ENCODE measurements at places on chromosomes 2 and 18.

GRCh38 chr2:128409326-128410034 is 90.8 kb upstream of the HS6ST1 start:
- peak; percentile 1 for DNase-seq

GRCh38 chr2:133720429-133720828 is 152.2 kb upstream of the NCKAP5 start:
- no peak for DNase-seq

GRCh38 chr2:179965291-179966258 is 41.5 kb downstream of the CWC22 start:
- DNase-seq: no peak

GRCh38 chr2:70403267-70404053 is 101.6 kb upstream of the FAM136A start:
- no peak for DNase-seq

DNA sequence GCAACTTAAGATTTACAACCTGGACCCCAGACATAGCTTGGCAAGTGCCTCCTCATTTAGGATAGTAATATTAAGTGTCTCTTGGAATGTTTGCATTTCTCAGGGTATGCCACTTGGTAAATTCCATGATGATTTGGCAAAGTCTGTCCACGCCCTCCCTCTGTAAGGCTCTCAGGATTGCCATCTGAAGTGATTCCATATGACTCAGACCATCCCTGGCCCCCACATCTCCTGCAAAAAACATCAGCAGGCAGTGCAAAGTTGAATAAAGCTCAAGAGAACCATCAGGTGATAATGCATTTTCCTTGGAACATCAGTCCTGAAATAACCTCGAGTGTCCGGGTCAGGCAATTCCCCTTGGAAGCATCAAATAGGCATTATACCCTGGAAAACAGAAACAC is 27.1 kb upstream of the PIEZO2 start:
- no peak for DNase-seq

- DNase-seq: no peak
Measured at GRCh38 chr2:229857634-229858033, 64.2 kb downstream of the TRIP12 start.

- no peak for DNase-seq
Measured at GRCh38 chr2:197191940-197192322, 118.6 kb downstream of the ANKRD44 start.

DNA sequence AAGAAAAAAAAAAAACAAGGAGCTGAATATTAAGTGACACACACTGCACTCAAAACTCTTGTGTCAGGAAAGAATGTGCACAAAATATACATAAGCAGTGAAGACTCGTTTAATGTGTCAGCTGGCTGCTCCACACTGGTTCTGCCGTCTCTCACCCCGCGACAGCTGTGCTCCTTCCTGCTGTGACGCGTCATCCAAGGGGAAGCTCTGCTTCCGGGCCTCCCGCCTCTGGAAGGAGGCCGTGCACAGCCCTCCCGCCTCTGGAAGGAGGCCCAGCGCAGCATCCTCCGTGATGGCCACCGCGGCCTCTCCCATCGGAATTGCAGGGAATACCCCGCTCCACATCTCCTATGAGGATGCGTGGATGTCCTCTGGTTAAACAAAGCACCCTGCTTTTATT is 151.0 kb downstream of the HDAC4 start:
- DNase-seq: no peak

DNA sequence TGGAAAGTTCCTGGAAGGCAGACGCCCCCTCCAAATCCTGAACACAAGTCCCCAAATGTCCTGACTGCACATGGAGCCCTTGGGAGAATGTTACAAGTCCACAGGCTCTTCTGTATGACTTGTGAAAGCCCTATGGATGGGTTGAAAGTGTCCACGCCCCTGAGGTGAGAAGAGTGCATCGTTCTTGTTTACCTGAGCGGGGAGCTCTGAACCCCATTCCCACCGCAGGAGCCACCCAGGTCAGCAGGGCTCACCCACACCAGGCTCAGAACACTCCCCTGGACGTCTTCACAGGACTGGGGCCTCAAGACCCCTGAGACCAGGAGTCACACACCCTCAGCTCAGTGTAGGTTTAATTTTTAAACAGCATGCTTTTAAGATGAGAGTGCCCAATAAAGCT is 84.2 kb upstream of the TMEM18 start:
- DNase-seq: no peak

- no peak for DNase-seq
Measured at GRCh38 chr2:1656961-1657841, 87.1 kb downstream of the PXDN start.

DNA sequence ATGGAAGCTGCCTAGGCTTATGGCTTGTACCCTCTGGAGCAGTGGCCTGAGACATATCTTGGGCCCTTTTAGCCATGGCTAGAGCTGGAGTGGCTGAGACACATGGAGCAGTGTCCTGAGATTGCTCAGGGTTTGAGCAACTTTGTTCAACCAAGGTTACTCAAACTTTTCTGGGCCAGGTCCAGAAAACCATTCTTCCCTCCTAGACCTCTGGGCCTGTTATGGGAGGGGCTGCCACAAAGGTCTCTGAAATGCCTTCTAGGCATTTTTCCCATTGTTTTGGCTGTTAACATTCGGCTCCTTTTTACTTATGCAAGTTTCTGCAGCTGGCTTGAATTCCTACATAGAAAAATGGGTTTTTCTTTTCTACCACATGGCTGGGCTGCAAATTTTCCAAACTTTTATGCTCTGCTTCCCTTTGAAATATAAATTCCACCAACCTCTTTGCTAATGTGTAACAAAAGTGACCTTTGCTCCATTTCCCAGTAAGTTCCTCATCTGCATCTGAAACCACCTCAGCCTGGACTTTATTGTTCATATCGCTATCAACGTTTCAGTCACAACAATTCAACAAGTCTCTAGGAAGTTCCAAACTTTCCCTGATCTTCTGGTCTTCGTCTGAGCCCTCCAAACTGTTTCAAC is 84.9 kb upstream of the MAP4K3 start:
- DNase-seq: no peak

Measured in activated CD4-positive, alpha-beta T cell treated with anti-CD3 and anti-CD28 coated beads for 1 hour (primary cell).